ENCODE measurements at places on chromosomes 2 and 18.
A peak's percentile ranks its signal among the peaks of the same experiment; 100 is the strongest.

DNA sequence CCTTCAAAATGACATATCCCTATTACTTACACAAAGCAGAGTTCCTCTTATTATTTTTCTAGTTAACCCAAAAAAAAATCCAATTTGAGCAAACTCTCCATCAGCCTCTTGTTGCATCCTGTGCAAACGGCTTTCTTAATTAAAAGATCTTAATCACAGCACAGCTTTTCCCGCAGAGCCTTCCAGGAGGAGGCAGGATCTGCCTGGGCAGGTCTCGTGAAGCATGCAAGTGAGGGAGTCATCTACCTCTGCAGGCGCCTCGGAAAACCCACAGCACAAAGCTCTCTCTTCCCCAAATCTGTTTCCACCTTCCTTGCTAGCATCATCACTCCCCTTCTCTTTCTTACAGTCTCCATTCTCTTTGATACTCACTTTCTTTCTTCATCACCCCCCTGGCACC, 100.4 kb downstream of the EN1 start:
- DNase-seq: no peak

- no peak for DNase-seq
These were observed 655 bp downstream of the ACTR3 start for GRCh38 chr2:113890253-113891235.

DNA sequence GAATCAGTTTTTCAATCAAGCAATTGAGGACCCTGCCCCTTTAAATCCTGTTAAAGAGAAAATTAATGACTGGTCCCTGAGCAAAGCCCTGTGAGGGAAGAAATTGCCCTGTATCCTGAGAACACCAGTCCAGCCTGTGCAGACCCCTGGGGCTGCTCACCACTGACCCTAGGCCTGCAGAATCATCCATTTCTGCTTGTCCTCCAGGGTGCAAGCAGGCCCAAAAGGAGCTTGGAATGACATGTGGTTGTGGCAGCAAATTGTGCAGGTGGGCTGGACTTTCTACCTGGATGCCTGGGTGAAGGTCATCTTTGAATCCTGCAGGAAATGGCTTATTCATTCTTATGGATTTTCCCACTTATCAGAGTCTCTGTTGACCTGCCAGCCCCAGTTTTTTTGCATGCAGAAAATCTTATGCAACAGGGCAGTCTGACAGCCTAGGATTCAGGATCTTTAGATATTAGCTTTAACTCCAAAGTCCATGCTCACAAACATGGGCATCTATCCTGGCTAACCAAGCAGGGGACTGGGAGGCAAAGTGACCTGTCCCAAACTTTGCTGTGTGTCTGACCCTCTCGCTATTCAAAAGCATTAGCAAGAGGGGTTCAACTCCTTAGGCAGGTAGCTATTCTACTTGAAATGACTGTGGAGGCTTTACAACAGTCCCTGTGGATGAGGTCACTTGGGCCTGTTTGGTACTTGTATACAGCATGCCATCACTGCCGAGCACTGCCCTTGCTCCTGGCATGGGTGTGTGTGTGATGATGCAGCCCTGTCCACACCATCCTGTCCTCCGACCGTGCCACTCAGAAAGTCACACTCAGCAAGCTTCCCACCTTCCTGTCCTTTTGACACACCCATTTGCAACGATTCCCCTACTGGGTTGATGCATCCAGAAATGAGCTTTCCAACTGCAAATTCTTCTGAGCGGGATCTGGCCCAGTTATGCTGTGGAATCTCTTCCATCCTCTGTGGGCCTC, 85.3 kb downstream of the CAPN13 start:
- DNase-seq: no peak

DNA sequence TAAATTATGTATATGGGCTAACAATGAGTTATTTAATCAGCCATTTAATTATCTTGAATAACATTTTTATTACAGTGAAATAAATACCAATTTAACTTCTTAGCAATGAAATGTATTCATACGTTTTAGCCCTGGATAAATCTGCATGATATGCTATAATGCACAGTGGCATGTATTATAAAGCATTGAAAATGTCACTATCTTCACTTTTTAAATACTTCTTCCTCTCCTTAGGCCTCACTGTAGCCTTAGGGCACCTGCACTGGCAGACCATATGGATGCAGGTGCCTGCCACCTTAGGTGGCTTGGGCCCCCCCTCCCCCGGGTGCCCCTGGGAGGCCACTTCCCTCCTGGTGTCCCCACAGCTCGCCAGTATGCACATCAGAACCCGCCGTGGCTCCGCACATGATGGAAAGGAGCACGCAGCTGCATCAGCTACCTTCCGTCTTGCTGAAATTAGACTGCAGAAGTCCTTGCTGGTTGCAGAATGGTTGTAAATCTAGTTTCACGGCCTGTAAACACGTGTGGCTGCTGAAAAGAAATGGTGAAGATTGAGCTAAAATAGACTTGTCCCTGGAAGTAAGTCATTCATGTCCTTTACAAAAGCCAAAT, 56.7 kb downstream of the ADI1 start:
- DNase-seq: no peak

DNA sequence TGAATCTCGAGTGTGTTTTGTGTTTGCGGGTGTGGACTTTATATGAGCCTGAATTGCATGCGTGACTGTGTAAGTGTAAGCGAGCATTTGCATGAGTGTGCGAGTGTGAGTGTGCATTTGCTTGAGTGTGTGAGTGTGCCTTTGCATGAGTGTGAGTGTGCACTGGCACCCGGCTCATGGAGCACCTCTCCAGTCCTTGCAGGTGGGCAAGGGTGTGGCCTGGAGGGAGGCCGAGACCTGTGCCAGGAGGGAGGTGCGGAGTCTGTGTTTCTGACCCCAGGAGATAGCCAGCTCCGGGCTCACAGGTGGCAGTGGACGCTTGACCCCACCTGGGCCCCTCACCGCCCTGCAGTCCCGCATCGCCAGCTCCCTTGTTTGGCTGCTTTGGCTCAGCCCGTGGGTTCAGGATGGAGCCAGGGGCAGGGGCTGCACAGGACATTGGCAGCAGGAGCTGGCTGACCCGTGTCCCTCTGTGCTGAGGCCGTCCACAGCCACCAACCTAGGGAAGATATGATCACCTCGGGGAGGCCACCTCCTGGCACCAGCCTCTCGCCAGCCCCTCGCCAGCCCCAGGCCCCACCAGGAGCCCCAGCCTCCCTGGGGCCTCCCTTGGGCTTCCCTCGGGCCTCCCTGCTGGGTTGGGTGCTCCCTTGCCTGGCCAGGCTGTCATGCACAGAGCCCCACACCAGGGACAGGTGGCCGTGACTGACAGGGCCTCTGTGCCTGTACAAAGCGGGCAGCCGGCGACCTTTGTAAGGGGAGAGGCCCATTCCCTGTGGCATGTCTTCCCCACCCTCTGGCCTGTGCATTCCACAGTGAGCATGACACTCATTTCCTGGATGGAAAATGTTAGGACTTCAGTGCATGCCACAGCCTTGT, 81.6 kb downstream of the PTGR3 start:
- DNase-seq: no peak

DNA sequence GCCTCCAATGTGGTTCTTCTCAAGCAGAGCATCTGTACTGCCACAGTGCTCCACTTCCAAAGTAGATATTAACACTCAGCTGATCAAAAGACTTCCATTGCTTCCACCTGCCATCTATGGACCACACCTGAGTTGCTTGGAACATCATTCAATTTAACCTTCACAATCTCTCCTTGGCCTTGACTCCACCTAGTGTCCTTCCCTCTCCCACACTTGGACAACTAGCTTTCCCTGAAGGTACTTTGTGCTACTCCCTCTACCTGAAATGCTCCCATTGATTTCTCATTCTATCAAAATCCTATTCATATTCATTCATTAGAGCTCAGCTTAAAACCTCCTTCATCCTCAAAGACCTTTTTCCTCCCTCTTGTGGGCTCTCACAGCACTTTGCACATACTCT, 48.7 kb downstream of the SOWAHC start:
- DNase-seq: no peak

DNA sequence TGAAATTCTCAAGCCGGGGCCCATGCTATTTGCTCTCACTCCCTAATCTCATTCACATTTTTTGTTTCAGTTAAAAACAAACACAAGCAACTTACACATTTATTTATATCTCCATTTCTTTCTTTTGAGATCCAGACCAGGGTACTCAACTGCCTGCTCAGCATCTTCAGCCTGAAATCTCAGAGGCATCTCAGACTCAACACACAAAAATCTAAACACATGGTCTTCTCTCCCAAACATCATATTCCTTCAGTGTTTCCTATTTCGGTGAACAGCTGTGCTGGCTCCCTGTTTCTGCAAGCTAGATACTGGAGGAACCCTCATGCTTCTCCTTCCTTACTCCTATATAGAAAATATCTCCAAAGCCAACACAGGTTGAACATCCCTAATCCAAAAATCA, 11.3 kb upstream of the RTTN start:
- DNase-seq: no peak

DNA sequence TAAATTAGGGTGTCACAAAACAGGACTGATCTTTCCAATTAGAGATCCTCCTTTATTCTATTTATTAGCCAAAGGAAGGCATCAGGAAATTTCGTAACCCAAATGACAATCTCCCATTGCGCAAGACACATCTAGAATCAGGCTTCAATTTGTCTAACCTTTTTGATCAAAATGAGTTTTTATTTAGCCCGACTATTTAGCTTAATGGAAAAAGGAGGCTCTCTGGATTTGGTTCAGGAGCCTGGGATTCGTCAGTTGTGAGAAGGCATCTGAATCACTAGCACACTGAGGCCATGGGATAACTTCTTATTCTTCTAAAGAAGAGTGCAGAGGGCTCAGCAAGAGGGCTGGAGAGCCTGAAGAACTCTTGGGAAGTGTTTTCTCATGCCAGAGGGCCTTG, 332.1 kb upstream of the ETAA1 start:
- DNase-seq: no peak

- DNase-seq: no peak
These were observed 237.4 kb upstream of the REV1 start for GRCh38 chr2:99727199-99727598.

- peak; percentile 27 for DNase-seq
These were observed 33.6 kb downstream of the KIDINS220 start for GRCh38 chr2:8803658-8804379.

DNA sequence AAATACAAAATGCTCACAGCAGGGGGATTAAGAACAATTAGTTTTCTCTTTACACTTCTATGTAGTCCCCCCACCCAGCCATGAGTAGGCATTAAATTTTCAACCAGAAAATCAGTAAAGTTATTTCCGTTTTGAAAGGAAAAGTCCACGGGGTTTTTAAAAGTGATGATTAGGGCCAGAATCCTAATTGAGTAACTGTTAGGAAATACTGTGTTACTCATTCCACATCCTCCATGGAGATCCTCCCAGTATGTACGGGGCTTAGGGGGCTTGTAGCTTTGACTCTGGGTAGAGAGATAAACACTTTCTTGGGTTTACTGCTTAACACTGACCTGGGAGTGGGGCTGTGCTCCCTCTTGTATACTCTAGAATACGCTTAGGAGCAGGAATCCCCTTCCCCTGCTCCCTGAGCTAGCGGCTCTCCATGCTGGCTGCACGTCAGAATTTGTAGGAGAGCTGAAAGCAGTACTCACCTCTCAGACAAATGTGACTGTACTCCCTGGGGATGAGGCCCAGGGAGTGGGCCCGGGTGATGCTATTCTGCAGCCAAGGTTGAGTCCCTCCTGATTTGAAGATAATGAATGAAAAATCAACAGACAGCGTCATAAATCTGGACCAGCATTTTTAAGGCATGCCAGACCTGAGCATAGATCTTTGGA, 100.5 kb downstream of the SLC4A3 start:
- no peak for DNase-seq

GRCh38 chr2:217434180-217434975, 568.4 kb downstream of the TNS1 start:
- peak; percentile 39 for DNase-seq

GRCh38 chr2:186822323-186822722, 26.6 kb downstream of the ZSWIM2 start:
- no peak for DNase-seq

DNA sequence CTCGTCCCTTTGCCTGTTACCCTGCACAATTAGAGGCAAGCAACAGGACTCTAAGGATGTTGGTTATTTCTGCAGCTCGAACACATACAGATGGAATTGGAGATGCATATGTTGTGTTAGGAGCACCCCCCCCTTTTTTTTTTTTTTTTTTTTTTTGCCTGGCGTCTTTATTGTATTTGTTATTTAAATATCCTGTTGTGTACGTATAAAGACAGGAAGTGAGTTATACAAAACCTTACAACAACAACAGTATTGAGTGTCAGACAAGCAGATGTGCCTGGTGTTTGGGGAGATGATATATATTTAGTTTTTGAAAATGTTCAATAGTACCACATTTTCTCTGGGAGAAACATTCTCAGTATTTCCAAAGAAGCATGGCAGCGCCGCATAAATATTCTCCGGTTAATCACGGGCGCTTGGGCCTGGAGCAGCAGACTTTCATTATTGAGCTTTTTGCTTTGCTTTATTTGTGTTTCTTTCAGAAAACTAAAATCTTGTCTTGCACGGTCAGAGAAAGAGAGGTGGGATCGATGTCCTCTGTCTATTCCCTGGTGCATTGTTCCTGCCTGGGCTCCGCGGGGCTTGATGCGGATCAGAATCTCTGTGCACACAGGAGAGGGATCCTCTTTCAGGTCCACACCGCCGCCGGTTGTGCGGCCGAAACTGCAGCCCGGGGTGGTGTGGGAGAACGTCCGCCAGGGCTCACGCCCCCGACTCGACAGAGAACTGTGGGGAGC, 23.2 kb upstream of the ZNF516 start:
- DNase-seq: no peak

- no peak for DNase-seq
These were observed 167.2 kb downstream of the CELF4 start for GRCh38 chr18:37398248-37398920.

- no peak for DNase-seq
These were observed 93.8 kb downstream of the DTNA start for GRCh38 chr18:34803877-34804400.

- no peak for DNase-seq
These were observed 10.6 kb downstream of the MC5R start for GRCh38 chr18:13834496-13835015.

- no peak for DNase-seq
These were observed 222.9 kb downstream of the NDUFA10 start for GRCh38 chr2:239802185-239802649.
